ENCODE measurements at places on chromosomes 1 and 21.

GRCh38 chr1:230622151-230622550, 20.1 kb upstream of the COG2 start:
- no peak for DNase-seq

GRCh38 chr1:85297855-85298629, 21.6 kb upstream of the BCL10 start:
- DNase-seq, result peak; percentile 31

- no peak for DNase-seq
Measured at GRCh38 chr1:58621391-58621790, 44.3 kb upstream of the TACSTD2 start.

DNA sequence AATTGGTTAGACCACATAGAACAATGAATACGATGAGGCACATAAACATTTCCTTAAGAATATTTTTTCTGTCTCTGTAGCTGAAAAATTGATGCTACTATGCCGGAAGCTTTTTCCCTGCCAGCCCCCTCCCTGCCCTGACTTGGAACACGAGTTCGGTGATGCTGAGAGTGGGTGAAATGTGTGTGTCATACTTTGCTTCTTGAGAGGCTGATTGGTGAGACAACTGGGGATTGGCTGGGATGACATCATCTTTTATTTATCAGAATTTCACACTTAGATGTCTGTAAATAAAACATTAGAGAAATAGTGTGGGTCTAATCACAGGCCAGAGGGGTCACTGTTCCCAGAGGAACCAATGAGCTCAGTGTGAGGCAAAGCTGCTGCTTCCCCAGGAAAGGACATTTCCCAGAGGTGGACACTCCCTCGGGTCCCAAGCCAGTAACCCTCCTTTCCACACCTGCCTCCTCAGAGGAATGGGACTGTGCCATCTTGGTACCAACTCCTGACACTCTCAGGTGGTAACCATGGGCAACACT, 195.4 kb upstream of the C1orf174 start:
- no peak for DNase-seq

GRCh38 chr1:9883585-9884449, 26.3 kb downstream of the CTNNBIP1 start:
- no peak for DNase-seq

- no peak for DNase-seq
Measured at GRCh38 chr1:203536575-203536974, 42.6 kb downstream of the OPTC start.

- DNase-seq, result no peak
Measured at GRCh38 chr1:159856576-159856975, 5.9 kb downstream of the VSIG8 start.

DNA sequence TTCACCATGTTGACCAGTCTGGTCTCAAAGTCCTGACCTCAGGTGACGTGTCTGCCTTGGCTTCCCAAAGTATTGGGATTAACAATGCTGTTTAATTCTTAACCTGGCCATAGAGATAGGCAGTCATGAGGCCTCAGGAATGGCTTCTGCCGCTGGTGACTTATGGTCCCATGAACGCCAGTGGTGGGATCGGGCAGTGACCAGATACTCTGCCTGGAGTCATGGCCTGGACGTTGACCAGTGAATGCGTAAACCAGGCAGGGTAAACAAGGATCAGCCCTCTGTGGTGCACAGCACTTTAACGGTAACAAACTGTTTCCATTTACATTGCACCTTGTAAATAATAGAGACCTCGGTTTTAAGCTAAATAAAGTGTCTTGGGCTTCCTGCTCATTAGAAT, 23.0 kb downstream of the MTARC1 start:
- no peak for DNase-seq

GRCh38 chr1:85196358-85196757, 4.5 kb downstream of the SYDE2 start:
- DNase-seq, result no peak

DNA sequence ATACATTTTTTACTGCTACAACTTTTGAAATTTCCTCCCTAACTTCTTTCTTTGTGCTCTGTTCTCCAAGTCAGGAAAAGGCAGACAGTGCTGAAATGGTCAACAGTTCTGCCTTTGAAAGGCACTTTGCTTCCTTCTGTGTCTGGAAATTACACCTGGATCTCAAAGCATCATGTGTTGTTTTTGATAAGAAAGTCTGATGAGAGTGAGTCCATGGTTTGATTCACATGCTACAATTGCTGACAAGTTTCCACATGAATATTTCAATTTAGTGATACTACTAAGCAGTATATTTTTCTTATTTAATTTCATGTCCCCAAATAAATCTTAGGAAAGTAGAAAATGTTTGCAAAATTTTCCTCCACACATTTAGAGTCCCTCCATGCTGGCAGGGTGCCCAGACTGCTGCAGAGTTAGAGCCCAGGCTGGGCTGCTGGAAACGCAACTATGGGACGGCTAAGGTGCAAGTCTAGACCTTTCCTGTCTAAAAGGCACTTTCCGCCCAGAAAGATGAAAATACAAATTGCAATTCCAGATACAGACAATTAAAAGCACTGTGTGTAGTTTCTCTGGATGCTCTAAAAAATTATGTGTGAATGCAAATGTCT, 96.6 kb upstream of the RUNX1 start:
- DNase-seq, result no peak

GRCh38 chr1:58119971-58120370, 426.6 kb downstream of the OMA1 start:
- DNase-seq, result no peak

GRCh38 chr1:11193376-11193775, 4.2 kb downstream of the ANGPTL7 start:
- DNase-seq, result no peak

GRCh38 chr1:67189953-67190352, 23.7 kb downstream of the IL23R start:
- DNase-seq, result no peak

- no peak for DNase-seq
Measured at GRCh38 chr1:245099401-245099800, 55.4 kb upstream of the KIF26B start.

GRCh38 chr1:33093004-33093403, 12.1 kb downstream of the AZIN2 start:
- DNase-seq, result no peak

DNA sequence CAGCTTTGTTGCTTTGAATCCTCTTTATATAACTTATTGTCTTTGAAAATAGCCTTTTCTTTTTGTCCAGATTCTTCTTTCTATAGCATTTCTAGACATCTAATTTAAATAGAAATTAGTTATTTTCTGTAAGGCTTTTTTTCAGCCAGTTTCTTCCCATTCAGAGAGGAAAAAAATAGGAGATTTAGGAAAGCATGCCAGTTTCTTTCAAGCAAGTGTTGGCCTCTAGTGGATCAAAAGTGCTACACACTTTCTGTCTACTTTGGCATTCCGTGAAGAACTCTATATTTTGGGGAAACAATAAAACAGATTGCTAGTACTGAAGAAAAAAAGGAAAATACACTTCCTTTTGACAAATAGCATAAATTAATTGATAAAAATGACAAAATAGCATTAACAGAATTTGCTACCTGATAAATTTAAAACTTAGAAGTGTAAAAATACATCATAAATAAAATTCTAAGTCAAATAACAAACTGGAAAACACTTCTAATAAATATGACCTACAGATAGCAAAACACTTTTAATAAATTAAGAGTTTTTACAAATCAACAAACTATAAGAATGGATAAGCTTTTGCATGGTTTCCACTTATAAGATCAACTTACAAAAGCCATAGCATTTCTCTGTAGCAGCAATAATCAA, 13.1 kb upstream of the EXO1 start:
- DNase-seq, result no peak

- DNase-seq, result no peak
Measured at GRCh38 chr1:214854126-214854875, 228.2 kb upstream of the KCNK2 start.

- DNase-seq, result no peak
Measured at GRCh38 chr1:88009916-88010315, 674.2 kb upstream of the PKN2 start.

DNA sequence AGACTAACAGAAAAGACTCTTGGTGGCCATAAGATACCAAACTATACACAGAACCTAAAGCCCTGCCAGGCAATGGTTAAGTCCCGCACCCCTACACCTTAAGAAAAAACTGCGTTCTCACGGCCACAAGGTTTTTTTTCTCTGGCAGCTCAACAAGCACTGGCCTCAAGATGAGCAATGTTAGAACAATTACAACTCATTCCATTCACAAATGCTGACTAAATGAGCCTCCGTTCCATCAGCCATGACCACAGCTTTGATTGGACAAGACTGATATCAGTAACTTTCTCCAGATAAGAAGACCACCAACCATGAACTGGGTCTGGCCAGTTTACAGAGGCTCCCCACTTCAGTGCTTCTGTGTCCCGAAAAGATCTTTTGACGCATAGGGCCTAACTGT, 31.9 kb downstream of the SEC16B start:
- DNase-seq, result no peak

- no peak for DNase-seq
Measured at GRCh38 chr1:33724348-33724747, 139.5 kb upstream of the HMGB4 start.

DNA sequence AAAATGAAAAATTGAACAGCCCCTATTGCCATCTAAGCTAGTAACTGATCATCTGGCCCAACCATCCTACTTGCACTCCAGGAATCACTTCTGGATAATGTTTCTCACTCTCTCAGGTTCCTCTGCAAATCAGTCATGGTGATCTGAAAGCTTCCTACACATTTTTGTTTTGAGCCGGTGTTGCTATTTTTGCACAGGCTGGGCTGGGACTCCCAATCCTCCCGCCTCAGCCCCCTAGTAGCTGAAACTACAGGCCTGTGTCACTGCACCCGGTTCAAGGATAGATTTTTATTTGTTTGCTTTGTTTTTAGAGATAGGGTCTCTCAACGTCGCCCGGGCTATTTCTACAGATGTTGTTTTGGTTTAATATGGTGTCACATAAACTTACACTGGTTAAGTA, 40.5 kb upstream of the HMCN1 start:
- DNase-seq, result no peak

GRCh38 chr1:247435030-247435758, 19.2 kb downstream of the NLRP3 start:
- no peak for DNase-seq

GRCh38 chr1:34268311-34268954, 91.7 kb downstream of the C1orf94 start:
- DNase-seq, result no peak

DNA sequence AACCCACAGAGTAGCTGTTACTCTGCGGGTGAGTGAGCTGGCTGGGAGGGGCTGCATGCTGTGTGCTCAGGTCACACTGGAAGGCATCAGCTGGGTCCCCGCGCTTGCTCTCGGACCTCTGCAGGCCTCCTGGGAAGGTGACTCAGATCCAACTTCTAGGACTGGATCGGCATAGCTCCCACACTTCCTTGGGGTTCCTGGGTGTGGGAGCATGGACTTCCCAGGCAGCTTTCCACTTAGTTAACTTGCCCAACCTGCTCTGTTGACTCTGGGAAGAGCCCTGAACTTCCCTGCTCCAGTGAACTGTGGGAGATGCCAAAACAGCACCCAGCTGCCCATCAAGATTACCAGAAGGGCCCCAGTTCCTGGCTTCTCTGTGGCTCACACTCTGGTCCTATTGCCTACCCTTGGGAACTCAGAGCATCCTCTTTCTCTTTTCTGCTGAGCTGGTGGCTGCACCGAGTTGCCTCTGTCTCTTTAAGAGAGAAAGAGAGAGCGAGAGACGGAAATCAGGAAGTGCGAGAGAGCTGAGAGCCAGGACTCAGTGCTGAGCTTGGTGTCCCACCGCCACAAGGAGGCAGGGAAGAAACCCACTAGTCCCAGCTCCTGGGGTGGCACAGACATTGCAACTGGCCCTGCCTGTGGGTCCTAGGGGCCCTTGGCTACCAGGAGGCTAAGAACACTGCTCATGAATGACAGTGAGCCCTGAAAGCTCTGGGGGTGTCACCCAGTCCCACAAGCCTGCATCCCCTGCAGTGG, at the start of gene IKBKE:
Gene IKBKE, plus strand, starts transcription at position 544 of the 759 bp plus-strand sequence. CDS start 2,752 bp downstream, outside the sequence.
- peak; percentile 36 for DNase-seq

DNA sequence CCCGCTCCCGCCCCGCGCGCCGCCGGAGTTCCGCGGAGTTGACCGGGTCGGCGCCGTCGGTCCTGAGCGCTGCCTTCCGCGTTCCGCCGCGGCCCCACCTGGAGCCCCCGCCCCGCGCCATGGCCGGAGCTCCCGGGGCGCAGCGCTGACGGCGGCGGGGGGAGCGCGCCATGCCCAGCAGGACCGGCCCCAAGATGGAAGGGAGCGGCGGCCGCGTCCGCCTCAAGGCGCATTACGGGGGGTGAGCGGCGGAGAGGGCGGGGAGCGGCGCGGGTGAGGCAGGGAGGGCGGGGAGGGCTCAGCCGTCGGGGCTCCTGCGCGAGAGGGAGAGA, 216 bp downstream of the PRKCZ start:
- no peak for DNase-seq

- DNase-seq, result no peak
Measured at GRCh38 chr1:53086491-53087070, 24.6 kb downstream of the PODN start.

DNA sequence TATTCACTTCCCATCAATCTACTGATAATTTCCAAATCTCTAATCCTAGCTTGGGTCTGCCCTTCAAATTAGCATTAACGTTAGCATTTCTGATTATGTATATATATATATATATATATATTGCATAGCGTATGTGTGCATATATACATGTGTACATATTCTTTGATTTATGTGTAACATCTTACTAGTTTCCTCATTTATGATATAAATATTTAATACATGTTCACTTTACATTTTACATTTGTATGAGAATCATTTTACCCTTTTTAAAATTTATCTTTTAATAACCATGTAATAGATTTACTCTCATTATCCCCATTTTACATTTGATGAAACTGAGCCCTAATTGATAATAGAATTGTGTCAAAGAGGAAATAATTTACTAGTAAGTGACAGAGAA, 164.7 kb downstream of the ZNF648 start:
- no peak for DNase-seq

DNA sequence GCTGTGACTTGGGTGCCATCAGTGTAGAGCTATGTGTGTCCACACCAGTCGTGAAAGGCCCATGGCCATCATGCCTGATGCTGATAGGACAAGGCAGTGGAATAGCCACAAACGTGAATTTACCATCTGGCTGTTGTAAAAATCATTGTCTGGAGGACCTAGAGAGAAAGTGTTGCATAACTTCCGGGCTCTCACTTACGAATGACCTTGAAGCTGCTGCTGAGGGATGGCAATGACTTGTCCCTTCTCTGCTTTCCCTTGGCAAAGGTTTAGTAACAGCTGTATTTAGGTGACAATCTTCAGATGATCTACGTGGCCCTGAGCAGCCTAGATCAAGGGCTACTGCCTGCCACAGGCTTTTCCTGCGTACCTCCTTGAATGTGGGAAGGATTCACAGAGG, 5.8 kb downstream of the ATP1B1 start:
- no peak for DNase-seq

DNA sequence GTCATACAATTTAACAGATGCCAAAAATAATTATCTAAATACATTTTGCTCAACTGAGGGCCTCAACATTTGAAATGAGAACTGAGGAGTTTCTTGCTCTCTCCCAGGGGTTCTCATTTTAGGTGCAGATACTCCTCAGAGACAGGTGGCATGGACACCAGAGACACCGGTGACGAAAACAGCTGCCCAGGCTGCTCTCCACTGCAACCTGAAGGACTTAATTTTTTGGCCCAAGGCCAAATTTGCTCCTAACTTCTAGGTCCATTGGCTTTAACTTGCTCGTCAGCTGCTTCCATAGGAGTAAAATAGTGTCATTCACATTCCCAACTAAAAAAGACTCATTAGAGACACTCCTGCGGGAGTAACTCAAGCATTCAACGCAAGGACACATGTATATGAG, 87.0 kb downstream of the NRIP1 start:
- no peak for DNase-seq

All from activated CD4-positive, alpha-beta T cell treated with anti-CD3 and anti-CD28 coated beads, Interleukin-2, amount 50 U/mL, for 1 hour (primary cell).